ENCODE measurements at places on chromosomes 7 and 10. TPM values are rescaled to one million over a fixed set of nuclear protein-coding genes. Genes with fewer than 3 reads are reported as not detected.
A peak's percentile ranks its signal among the peaks of the same experiment; 100 is the strongest.

BTBD16 gene
- not detected for total RNA-seq

NOD1 gene
- total RNA-seq, result 15.7 TPM

GRCh38 chr7:150368884-150369747, 494 bp downstream of the REPIN1 start:
- DNase-seq, result peak; percentile 50

GRCh38 chr7:78267141-78267540, 468.6 kb downstream of the PHTF2 start:
- DNase-seq, result no peak

GRCh38 chr10:52146766-52147165, 167.3 kb upstream of the DKK1 start:
- no peak for DNase-seq

DNA sequence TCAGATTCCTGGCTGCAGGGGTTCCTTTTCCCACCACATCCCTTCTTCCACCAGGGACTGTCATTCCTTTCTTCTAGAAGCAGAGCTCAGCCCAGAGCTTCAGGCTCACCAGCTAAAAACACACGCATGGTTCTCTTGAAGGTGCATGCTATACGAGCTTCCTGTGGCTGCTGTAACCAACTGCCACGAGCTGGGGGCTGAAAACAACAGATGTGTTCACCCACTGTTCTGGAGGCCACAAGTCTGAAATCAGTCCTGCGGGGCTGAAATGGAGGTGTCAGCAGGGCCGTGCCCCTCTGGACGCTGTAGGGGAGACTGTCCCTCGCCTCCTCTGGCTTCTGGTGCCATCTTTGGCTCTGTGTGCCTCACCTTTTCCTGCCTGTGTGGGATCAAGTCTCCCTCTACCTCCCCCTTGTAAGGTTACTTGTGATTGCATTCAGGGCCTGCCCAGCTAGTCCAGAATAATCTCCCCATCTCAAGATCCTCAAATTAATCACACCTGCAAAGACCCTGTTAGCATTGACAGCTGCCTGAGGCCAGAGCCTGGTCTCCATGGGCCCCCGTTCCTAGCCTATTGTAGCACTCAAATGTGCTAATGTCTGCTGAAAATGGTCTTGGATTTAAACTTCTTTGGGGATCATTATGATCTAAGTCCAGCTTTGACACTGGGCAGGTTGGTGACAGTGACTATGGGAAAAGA, 13.7 kb downstream of the RAB19 start:
- no peak for DNase-seq
